Activated B cell treated with CpG ODN at 0.5 μM for 24 hours (primary cell): ENCODE measurements at places on chromosomes 16 and 17.

GRCh38 chr16:73149334-73149733 lies 101.4 kb upstream of the ZFHX3 start:
- DNase-seq = no peak

- DNase-seq = no peak
These were observed 968 bp upstream of the PRKAR1A start for GRCh38 chr17:68511254-68511670.

- no peak for DNase-seq
These were observed 7.4 kb downstream of the PNPO start for GRCh38 chr17:47948706-47949196.

DNA sequence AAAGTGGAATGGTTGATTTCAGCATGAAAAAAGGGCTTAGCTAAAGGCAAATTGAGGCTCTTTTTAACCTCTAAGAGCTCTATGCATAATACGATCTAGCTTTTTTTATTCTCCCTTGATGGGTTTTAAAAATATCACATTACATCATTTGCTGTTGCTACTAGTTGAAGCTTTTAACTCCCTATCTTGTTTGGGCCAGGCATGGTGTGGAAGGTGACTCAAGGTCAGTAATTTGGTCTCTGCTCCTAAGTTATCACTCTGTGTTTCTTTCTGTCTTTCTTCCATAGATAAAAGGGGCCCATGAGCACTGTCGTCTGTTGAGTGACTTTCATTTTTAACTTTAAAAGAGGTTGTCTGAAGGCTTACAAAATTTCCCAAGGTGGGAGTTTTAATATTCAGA lies 58.1 kb upstream of the GOT2 start:
- DNase-seq = no peak

DNA sequence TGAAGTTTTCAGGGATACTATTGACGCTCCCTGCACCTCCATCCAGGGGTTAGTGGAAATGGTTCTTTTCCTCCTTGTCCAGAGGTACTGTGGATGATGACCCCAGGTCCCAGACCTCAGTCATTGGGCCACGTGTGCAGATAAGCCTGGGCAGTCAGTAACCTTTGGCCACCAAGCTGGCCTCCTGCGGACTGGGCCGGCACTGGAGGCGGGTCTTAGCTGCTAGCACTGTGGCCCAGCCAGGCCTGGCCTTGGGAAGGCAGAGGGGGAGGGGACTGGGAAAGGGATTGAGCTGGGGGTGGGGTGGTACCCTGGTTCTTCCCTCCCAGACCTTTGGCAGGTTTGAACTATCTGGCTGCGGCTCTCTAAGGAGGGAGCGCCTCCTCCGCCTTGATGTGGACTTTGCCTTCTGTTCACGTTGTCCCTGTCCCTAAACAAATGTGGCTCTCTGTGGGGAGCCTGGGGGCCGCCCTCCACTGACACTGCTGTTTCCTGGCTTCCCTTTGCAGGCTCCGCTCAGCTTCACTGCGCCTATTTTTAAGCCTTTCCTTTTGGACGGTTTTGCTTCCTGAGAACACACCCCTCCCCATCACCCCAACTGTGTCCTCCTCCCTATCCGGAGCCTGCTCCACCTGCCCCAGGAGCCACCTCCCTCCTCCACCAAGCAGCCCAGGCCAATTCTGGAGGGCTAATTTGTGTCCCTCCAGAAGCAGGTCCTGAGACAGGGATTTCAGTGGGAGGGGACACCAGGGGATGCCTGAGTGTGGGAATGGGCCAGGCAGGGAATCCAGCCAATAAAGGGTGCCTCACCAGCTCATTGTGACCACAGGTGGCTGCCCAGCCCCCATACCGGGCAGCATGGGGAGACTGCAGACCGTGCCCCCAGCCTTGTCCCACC lies 251.9 kb downstream of the SEC14L1 start:
- DNase-seq = no peak

DNA sequence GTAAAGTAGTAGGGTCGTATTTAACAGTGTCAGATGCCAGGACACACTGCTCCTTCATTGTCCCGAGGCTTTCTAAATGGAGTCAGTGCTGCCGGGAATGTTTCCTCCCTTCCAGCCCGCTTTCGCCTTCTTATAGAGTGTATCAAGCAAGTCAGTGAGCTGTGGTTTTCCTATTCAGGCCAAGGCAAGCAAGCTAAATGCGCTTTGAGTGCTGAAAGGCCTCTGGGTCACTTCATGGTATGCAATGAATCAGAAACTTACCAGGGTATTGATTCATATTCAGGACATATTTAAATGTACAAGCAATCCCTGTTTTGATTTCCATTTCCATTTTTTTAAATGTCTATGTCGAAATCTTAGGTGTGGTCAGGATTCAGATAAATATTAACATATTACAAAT lies 327.9 kb upstream of the SOX9 start:
- DNase-seq = no peak

DNA sequence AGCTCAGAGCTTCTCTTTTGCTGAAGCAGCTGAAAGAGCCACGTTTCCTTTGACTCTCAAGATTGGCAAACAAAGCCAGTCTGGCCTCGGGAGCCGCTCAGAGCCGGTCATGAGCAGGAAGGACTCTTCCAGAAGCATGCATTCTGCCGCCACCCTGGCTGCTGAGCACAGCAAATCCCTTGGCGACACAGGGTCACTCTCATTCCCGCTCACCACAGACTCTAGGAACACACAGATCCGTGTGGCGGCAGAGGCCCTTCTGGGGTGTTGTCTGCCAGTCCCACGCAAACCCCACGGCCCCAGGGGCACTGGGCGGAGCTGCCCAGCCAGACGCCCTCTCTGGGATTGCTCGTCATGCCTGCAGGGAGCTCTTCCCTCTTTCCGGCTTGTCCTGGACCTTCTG lies 157.0 kb downstream of the C16orf95 start:
- DNase-seq = no peak

DNA sequence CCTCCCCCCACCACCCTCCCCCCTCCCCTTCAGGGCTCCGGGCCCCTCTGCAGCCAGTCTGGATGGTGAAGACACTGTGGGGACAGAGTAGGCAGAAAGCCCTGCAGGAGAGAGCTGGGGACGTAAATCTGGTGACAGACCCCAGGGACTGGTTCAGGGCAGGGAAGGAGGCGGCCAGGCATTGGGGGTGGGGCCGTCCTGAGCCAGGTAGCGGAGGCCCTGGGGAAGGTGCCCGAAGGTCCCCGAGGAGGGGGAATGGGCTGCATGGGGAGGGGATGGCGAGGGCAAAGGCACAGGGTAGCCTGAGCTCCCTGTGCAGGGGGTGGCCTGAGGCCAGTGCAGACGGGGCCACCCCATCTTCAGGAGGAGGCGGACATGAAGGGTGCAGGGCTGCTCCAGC lies 26.3 kb upstream of the CACNA1H start:
- DNase-seq = no peak

GRCh38 chr16:50992350-50993032 lies 158.6 kb downstream of the SALL1 start:
- no peak for DNase-seq

DNA sequence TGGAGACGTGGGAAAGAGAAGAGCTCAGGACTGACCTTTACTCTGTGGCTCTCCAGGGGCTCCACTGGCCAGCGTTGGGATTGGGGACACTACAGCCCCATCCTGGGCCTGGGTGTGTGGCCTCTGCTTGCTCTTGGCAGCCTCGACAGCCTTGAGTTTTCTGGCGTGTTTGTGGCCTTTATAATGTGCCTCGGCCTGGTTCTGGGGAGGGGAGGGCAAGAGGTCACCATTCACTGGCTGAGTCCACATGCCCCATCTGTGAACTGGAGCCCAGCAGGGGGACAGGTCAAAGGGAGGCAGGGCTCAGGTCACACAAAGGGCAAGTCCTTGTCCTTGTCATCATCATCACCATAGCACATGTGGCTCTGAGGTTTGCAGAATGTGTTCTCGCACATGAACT lies 11.7 kb downstream of the NKIRAS2 start:
- no peak for DNase-seq

- no peak for DNase-seq
These were observed 232.5 kb downstream of the MSI2 start for GRCh38 chr17:57488856-57489255.

- DNase-seq = no peak
These were observed 99.3 kb downstream of the NDE1 start for GRCh38 chr16:15749371-15749770.

DNA sequence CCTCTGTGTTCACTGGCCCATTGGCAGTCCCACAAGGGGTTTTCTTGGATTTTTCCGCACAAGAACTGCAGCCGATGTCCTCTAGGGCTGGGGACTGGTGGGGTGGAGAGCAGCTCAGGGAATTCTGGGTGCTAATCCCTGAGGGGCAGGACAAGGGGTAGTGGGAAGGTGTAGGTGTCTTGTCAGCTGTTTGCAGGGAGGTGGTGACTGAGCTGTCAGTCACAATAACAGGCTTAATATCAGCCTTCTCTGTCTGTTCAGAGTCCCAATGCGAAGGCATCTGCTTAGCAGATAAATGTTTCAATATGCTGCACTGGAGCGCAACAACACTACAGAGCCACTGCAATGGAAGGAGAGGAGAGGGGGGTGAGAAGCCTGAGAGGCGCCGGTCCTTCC lies 10.1 kb upstream of the DHRS13 start:
- DNase-seq = no peak

- DNase-seq = no peak
These were observed 190.9 kb downstream of the WWOX start for GRCh38 chr16:78290395-78290794.

GRCh38 chr16:14427371-14427948 lies 202.6 kb downstream of the PARN start:
- no peak for DNase-seq

DNA sequence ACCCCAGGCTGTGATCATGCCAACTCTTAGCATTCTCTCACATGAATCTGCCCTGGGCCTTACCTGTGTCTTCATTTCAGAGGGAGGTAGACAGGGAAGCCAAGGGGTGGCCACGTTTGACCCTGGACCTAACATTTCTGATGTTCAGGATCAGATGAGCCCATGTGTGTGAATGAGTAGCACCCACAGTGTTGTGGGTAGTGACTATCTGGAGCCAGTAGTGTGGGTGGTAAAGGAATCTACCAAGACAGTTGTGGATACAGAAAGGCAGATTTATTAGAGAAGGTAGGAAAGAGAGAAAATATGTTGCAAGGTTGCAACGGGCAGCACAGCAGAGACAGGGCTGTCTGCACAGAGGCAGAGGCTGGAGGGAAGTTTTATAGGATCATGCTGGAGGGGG lies 60.5 kb downstream of the TK2 start:
- DNase-seq = no peak

- DNase-seq = no peak
These were observed 3.1 kb upstream of the SERPINF1 start for GRCh38 chr17:1758807-1759206.

DNA sequence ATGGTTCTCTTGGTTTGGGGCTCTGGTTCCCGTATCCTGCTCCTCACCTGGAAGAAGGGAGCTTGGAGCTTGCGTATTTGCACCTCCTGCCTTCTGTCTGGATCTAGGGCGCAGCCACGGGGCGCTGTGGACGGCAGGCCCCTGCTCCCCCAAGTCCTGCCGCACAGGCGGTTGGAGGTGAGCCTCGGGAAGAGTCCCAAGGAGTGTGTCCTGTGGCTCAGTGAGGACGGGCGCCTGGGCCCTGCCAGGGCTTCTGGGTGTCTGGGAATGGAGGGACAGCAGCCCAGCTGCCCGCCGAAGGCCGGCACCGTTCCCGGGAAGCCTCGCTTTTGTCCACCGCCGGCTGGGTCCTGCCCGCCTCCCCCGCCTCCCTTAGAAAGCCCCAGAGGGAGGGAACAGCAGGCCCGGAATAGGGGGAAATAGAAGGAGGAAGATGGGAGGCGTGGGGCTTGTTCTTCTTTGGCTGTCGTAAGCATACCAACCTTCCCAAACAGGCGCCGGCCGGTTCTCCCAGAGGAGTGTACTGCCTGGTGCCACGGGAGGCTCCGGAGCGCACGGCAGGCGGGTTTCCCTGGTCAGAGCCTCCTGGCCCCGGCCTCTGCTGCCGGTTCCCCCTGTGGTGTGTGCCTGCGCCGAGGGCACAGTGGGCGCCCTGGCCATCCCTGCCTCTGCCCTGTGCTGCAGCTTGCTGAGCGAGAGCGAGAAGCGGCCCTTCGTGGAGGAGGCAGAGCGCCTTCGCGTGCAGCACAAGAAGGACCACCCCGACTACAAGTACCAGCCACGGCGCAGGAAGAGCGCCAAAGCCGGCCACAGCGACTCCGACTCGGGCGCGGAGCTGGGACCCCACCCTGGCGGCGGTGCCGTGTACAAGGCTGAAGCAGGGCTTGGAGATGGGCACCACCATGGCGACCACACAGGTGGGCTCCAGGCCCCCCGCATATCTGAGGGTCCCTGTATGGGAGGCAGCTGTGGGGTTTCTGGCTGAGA lies 1.8 kb downstream of the SOX8 start:
- DNase-seq = no peak

DNA sequence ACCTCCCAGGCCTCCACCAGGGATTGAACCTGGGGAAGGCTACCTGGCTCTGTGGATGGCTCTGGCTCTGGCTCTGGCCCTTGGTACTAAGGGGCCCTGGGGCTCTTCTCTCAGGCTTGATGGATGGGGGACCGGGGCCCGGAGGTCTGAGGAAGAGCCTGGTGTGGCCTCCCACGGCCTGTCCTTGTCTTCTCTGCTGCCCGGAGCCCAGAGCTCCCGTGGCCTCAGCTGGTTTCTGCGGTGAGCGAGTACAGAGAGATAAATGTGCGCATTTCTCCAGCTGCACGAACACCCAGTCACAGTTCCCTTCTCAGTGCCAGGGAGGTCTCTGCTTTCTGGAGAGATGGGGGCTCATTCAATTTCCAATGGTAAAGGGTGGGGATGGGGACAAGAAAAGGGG lies 9.2 kb downstream of the MGAT5B start:
- DNase-seq = no peak

GRCh38 chr16:71358464-71358998 lies at the start of gene CALB2:
CALB2 (plus strand) TSS chr16:71358723; CDS start chr16:71358793, 70 bp downstream.
- peak; percentile 68 for DNase-seq

- DNase-seq = no peak
These were observed 6.7 kb downstream of the MRPL58 start for GRCh38 chr17:75019146-75019545.

DNA sequence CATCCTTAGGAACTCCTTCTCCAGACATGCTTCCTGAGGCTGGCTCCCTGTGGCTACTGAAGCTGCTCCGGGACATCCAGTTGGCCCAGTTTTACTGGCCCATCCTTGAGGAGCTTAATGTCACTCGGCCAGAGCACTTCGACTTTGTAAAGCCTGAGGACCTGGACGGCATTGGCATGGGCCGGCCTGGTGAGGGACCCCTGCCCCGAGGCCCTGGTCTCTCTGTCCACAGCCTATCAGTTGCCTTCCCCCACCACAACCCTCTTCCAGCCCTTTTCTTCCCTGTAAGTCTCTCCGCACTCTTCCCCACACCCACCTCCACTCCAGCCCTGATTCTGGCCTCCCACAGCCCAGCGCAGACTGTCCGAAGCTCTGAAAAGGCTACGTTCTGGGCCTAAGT lies 2.0 kb downstream of the TNK1 start:
- no peak for DNase-seq

DNA sequence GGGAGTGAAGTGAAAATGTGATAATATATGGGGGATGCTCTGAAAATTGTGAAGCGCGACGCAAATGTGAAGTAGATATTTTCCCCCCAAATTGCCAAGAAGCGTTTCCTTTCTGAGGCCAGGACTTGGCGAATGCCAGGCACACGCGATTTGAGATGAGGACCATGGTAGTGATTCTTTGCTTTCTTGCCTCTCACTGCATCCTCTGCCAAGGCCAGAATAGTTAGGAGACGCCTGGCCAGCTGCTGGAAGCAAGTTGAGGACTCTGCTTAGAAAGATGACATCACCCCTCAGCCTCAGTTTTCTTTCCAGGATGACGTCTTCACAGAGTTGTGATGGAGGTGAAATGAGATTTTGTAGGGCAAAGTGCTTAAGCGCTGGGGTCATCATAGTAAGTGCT lies 25.9 kb downstream of the PIPOX start:
- DNase-seq = no peak

GRCh38 chr16:22183901-22184614 lies 21.8 kb downstream of the SDR42E2 start:
- no peak for DNase-seq

- DNase-seq = peak; percentile 65
These were observed 24.2 kb downstream of the B9D1 start for GRCh38 chr17:19338031-19338990.
